ENCODE measurements at places on chromosomes 1 and 21.

DNA sequence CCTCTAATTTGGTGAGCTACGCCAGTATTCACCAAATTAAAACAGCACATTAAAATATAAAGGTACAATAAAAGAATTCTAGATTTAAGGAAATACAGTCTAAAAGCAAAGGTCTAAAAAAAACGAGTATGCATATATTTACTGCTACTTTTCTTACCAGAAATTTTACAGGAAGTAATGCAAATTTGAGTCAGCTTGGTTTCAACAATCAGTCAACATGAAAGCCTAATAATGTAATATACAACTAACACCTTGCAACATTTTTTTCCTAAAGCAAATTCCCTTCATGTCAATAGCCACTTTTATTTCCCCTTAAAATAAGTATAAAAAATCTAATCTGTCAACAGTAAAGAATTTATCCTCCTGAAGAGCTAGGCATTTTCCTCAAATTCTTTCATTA lies 11.9 kb downstream of the PTP4A2 start:
- no peak for DNase-seq

GRCh38 chr1:39081271-39082009 lies 55.3 kb downstream of the NDUFS5 start:
- DNase-seq, result peak; percentile 15

DNA sequence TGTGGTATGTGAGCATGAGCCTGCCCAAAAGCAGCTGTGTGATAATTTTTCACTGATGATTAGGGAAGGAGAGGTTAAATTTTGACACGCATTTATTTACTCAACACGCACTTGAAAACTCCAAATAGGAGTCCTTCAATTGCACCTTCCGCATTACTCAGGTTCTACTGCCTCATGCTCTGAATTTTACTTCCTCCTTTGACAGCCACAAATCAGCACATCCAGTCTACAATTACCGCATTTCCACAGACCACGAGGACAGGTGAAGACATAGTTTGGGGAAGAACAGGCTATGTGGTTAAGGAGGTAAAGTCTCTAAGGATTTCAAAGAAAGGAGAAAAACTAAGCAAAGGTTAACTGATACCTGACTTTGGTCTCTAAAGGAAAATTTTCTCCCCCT lies 2.6 kb downstream of the CAPN8 start:
- no peak for DNase-seq

DNA sequence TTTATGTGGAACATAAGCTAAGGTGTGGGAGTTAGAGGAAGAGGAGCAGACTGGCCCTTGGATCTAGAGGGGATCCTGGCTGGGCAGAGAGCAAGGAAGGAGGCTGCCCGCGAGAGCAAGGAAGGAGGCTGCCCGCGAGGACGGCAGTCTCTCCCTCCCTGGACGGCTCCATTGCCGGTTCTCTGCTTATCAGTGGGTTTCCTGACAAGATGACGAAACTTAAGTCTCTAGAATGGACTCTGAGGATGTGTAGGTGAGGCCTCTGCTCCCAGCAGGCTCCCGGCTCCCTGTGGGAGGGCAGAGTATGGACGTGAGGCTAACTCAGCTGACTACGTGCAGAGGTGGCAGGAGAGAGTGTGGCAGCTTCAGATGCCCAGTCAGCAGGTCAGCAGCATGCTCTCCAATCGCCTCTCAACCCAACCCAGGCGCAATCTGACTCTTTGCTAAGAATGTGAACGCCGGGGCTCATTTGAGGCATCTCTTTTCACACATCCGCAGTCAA lies 6.1 kb downstream of the MYBPHL start:
- DNase-seq, result no peak

GRCh38 chr1:64986903-64987871 lies 20.8 kb upstream of the JAK1 start:
- DNase-seq, result peak; percentile 3

DNA sequence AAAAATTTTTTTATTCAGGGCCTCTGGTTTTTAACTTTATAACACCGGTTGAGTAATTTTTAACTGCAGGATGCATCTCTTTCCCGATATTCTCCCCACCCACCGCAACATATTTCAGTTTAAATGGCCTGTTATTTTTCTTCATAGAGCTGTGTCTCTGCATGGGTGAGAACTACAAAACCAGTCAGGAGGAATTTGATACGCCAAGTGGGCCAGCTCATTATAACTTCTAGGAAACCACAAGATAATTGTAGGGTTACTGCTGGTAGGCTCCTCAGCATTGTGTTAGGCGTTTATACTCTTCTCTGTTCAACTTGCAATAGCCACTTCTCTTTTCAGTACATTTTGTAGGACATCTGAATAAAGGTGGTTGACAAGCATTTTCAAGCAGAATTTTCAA lies 169.7 kb downstream of the PBX1 start:
- DNase-seq, result peak; percentile 81

GRCh38 chr1:200179126-200179780 lies 151.7 kb downstream of the NR5A2 start:
- no peak for DNase-seq

GRCh38 chr1:171062902-171063301 lies 27.8 kb upstream of the FMO3 start:
- no peak for DNase-seq

- no peak for DNase-seq
Observed at GRCh38 chr1:30511106-30511505, 212.3 kb downstream of the MATN1 start.

DNA sequence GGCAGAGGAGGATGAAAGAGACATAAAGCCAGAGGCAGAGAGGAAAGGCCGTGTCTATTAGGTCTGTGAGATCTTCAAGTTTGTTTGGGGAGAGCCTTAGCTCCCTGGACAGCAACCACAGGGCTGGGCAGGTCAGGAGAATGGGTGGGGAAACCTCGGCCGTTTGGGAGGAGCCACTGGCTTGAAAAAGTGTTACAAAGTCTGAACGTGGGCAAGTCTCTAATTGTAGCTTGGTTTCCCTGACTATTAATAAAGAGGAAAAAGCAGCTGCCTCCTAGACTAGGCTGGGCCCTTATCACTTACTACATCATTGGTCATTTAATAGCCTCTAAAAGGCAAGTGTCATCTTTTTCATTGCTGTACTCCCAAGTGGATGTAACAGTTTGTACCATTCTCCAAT lies at the start of gene CCDC17:
TSS of gene CCDC17 (minus strand) at position 83 of the 400 bp plus-strand sequence. CDS start 145 bp downstream, outside the sequence.
- no peak for DNase-seq

GRCh38 chr1:18064534-18064933 lies 43.1 kb upstream of the IGSF21 start:
- no peak for DNase-seq

DNA sequence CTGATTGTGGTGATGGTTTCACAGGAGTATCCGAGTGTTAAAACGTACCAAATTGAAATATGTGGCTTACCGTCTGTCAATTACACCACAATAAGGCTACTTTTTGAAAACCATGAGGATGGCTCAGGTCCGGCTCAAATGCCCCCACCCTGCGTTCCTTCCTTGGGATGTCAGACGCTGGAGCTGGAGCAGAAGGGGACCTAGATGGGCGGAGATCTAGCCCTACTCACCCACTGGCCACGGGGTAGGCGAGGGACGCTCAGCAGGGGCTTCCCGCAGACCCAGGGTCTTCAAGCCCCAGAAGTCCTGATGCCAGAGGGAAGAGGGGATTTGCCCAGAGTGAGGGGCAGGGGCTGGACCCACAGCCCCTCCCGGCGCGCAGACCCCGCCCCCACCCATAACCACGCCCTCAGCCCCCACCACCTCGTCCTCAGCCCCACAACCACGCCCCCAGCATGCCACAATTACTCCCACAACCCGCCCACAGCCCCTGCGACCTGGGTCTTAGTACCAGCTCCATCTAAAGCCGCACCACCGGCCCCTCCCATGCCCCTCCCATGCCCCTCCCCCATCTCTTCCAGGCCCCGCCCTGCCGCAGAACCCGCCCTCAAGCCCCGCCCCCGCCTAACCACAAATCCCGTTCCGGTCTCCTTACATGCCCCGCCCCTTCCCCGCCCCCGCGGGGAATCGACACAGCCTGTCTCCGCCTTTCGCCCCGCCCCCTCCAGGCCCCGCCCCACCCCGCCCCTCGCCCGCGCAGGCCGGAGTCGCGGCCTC lies at the start of gene LRRC3:
TSS of gene LRRC3 (plus strand) at position 764 of the 777 bp plus-strand sequence. CDS start 1,135 bp downstream, outside the sequence.
- peak; percentile 61 for DNase-seq

DNA sequence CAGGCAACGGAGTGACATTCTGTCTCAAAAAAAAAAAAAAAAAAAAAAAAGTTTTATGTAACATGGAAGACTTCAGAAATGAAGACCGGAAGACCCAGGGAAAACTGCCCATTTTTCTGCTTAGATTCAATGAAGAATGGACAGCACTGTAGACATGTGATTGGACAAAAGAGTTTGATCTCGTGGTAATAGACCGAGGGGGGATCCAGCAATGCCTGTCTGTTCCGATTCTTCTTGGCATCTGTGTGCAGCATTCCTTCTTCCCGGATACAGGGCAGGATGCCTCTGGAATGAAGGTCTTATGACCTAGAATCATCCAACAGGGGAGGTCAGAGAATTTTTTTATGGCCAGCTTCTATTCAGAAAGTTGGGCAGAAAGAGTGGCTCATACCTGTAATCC lies 5.6 kb upstream of the LYST start:
- no peak for DNase-seq

DNA sequence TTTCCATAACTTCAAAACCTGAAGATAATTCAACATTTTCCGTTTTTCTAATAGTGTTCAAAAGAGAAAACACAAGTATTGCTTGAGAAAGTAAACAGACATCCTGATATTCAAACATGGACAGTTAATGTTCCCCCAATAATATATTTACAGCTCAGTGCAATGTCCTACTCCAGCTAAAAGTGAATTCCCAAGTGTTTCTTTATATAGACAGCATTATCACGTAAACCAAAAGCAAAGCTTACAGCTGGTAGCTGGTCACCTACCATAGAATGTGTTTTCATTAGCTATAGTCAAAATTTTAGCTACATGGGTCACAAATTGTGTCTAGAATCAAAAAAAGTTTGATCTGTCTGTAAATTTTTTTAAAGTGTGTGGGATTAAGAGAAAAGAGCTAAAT lies 34.9 kb downstream of the WLS start:
- peak; percentile 44 for DNase-seq

GRCh38 chr1:1625824-1626206 lies 6.2 kb upstream of the MMP23B start:
- no peak for DNase-seq

DNA sequence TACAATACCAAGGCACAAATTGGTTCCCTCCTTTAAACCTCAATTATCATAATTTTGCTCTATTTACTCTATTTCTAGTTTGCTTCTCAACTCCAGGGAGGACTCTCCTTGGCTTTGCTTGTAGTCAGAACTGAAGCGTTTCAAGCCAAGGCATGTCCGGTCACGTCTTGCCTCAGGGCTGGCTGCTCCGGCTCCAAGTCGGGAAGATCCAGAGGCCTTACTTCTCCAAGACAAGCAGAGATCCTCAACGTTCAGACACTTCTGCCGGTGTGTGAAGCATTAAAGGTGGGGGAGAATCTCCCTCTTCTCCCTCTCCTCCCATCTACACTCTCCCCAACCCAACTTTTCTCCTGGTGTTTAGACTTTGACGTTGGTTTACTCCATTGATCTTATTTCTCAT lies 7.2 kb upstream of the HHAT start:
- DNase-seq, result no peak

DNA sequence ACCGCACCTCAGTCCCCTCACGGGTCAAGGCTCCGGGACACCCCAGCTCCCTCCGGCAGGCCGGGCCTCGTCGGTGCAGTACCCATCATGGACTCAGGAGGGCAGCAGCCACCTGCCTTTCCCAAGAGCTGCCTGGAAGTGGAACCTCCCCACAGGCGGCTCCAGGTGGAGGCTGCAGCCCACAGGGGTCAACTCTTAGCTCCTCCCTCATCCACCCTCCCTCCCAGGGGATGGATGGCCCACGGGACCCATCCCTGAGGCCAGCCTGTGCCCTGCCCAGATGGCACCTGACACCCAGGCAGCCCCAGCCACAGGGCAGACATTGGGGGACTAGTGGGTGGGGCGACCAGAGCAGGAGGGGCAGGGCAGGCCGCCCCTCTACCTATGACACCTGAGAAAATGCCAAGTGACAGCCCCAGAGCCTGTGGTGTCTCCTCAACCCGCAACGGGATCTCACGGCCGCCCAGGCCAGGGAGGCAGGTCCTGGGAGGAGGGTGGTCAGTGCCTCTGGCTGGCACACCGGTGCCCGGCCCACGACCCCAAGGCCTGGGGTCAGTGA lies 1.2 kb upstream of the ARHGEF16 start:
- peak; percentile 74 for DNase-seq

GRCh38 chr1:32618673-32619221 lies 31.6 kb downstream of the ZBTB8OS start:
- DNase-seq, result no peak

- DNase-seq, result no peak
Observed at GRCh38 chr1:66681686-66682085, 70.6 kb upstream of the DYNLT5 start.

GRCh38 chr1:57163325-57163724 lies 197.5 kb upstream of the C8B start:
- DNase-seq, result no peak

GRCh38 chr1:219121679-219122078 lies 52.0 kb upstream of the LYPLAL1 start:
- DNase-seq, result no peak

DNA sequence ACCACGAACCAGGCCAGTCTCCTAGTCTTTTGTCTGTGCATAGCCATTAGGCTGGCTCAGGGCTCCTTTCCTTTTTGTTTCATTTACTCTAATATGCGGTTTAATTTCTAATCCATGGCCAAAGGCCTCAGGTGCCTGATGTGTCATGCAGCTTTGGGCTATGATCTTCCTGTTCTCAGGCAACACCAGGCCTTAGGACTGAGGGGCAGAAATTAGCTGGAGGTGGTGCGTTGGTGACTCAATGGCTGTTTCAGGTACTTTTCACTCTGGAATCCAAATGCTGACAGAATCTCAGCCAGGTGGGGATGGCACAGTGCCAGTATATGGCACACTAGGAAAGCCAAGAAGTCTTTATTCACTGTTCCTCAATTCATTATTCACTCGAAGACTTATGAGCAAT lies 105.3 kb downstream of the CACNA1E start:
- DNase-seq, result no peak

DNA sequence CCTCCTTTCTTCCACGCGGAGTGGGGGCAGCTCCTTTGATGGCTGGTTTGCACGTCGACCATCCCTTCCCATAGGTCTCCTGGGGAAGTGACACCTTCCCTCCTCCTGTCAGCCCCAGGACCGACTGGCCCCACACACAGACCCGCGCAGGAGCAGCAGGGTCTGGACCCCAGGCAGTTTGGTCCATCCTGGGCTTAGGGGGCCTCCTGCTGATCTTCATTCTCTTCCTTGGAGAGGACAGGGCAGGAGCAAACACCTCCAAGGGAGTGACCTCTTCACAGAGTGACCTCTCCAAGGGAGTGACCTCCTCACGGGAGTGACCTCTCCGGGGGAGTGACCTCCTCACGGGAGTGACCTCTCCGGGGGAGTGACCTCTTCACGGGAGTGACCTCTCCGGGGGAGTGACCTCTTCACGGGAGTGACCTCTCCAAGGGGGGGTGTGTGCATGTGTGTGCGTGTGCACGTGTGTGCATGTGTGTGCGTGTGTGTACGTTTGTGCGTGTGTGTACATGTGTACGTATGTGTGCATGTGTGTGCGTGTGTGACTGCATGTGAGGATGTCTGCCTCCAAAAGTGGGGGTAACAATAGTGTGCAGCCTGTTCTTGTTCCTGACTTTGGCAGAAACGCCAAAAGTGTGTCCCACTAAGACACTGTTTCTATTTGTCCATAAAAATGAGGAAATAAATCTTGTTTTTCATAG lies 29.8 kb downstream of the COL6A1 start:
- no peak for DNase-seq

- no peak for DNase-seq
Observed at GRCh38 chr1:47161298-47162040, 24.2 kb downstream of the CYP4A22 start.

Data from NCI-H1105 treated with DMSO at 0.1 percent for 48 hours (cell line).